ENCODE measurements at places on chromosomes 3 and 15.

DNA sequence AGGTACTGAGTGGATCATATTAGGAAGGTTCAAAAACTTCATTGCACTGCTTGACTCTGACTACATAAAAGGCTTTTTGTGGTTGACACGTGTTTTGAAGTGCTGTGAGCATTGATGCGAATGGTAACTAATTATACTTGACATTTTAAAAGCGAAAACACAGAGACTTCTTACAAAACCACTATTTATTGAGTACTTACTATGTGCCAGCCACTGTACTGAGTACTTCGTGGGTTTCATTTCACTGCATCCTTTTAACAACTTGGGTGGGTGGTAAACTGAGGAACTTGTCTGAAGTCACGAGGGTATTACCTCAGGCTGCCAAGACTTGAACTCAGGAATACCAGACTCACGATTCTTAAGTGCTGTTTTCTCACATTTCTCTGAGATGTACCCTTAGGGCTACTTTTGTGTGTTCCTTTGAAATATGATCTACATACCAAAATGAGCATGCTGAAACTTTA is 45.3 kb upstream of the PPP4R2 start:
- DNase-seq: no peak

- peak; percentile 66 for DNase-seq
Measured at GRCh38 chr3:169863458-169863899, 6.3 kb downstream of the LRRC31 start.

DNA sequence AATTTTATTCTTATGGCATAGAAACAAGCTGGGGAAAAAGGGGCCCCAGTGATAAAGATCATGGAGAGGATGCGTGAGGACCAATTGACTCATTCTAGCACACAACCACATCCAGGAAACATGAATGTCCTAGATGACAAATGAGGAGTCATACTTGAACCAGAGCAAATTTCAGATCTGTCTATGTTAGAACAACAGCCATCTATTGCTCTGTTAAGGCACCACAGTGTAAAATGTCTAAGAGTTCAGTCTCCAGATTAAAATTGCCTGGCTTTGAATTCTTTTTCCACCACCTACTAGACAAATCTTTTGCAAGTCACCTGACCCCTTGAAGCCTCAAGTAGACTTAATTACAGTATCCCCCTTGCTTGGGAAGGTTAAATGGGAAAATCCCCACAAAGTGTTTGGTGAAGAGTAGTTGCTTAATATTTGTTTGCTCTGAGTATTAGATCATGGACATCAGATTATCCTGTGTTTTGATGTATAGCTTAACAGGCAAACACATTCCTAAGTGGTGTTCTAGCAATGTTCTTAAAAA is 258.7 kb upstream of the TGFBR2 start:
- peak; percentile 46 for DNase-seq

DNA sequence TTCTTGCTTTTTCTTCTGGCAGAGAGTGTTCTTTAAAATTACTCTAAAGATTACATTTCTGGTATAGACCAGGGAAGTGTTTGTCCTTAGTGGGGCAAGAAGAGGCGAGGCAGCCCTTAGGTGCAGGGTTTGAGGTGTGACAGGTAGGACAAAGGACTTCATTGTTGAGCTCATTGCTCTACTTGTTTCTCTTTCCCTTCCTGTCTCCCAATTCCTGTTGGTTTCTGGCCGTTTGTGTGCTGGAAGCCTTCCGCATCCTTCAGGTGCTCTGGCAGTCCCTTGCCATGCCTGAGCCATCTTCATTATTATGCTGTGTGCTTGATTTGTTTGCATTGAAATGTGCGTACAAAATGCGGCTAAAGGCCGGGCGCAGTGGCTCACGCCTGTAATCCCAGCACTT is 85.1 kb downstream of the CCK start:
- DNase-seq: no peak

DNA sequence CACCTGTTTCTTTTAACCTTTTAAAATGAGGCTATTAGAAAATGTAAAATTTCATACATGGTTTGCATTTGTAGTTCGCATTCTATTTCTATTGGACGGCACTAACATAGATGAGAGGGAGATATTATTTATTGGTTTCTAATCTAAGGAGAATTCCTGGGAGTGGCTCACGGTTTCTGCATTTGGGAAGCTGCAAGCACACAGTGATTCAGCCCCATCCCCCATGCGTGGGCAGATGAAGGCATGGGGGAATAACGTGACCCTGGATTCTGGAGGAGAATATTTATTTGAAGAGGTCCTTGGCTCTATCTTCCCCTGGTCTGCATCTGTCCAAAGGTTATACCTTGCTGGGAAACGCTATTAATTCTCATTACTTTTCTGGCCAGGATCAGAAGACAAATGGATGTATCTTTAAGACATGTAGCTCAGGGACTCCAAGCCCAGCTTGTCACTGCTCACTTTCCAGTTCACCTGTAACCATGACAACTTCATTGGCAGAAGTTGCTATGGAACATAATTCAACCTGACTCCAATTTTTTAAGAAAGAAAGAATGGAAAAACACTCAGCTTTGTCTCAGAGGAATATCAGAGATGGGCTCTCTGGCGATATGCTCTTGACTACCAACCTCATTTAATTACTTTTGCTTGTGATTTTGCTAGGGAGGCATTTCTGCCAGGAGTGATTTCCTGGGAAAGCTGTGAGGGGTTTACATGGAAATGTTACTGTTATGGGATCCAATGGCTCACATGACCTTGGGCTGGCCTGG is 27.2 kb upstream of the POMGNT2 start:
- DNase-seq: no peak

GRCh38 chr3:149368674-149369497 is 8.6 kb downstream of the TM4SF1 start:
- DNase-seq: no peak

- no peak for DNase-seq
Measured at GRCh38 chr3:1421577-1421976, 328.8 kb downstream of the CNTN6 start.

DNA sequence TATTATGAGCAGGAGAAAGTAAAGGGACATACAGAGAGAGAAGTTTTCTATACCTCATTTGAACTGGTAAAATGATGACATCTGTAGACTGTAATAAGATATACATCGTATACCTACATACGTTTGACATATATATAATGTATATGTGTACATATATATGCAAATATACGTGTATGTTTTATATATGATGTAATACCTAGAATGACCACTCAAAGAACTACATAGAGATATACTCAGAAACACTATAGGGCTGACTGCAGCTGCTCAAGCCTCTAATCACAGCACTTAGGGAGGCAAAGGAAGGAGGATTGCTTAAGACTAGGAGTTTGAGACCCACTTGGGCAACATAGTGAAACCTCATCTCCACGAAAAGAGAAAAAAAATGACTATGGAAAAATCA is 48.5 kb upstream of the MCTP2 start:
- no peak for DNase-seq

DNA sequence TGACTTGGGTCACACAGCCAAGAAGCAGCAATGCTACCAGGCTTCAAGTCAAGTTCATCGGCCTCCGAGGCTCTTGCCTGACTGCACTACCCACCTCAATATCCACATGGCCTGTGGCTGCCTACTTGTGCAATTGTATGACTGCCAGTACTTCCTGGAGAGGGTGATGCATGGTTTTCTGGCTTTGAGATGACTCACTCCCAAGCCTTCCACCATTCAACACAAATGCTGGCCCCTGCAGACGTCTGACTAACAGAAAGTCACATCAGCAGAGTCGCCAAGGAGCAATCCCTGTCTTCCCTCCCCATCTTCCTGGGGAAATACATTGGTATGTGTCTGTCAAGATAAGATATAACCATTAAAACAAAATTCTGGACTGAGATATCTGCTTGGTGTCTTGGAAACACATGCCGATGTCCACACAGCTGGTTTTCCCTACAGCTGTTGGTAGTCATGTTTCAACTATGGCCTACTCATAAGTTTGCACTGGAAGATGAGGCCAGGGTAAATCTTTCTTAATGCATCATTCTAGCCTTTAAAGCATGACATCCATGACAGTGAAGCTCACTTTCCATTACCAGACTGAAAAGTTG is 79.6 kb upstream of the SPATA12 start:
- DNase-seq: no peak

DNA sequence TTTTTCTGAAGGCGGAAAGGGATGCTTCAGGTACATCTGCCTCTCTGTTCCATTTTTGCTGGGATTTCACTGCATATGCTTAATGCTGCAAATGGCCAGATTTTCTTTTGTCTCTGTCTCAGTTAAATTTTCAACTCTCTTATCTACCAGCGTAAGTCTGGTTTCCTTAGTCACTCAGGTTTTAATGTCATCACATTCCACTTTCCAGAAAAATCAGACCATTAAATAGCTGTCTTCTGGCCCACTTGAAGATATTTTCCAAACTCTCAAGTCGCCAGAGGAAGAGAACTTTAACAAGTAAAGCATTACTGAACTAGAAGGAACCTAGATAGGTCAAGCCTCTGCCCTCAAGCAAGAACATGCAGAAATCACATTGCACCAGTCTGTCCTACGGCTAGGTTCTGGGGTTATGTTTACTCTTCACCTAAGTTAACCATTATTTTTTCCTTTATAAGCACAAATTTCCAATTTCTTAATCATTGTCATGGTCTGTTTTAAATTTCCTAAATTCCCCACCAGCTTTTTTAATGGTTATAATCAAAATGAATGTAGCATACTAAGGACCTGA is 26.5 kb downstream of the AVEN start:
- no peak for DNase-seq

DNA sequence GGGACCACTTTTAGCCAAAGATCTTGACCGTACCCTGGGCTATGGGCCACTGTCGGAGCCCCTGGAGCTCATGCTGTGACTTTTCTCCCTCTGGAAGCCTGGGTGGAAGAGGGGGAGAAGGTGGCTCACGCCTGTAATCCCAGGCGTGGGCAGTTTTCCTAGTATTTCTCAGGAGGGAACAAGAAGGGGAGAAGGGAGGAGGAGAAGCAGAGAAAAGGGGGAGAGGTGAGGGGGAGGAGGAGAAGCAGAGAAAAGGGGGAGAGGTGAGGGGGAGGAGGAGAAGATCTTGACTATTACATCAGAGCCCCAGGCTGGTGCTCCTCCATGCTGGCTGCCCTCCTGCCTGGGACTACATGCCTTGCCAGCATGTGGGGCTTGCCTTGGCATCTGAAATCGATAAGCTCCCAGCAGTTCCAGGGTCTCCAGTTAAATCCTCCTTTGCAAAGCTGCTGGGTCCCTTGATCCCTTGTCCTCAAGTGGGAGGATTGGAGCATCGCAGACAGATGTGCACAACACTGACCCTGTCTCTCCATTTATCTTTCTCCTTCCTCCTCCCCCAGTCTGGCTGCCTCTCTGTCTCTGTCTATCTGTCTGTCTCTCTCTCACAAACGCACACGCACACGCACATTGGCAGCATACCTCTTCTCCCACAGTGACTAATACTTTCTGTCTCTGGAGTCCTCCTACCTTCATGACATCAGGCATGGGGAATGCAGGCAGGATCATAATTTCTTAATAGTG is 41.6 kb downstream of the MRAS start:
- DNase-seq: no peak

GRCh38 chr3:9180764-9181117 is 68.7 kb downstream of the SRGAP3 start:
- DNase-seq: no peak

DNA sequence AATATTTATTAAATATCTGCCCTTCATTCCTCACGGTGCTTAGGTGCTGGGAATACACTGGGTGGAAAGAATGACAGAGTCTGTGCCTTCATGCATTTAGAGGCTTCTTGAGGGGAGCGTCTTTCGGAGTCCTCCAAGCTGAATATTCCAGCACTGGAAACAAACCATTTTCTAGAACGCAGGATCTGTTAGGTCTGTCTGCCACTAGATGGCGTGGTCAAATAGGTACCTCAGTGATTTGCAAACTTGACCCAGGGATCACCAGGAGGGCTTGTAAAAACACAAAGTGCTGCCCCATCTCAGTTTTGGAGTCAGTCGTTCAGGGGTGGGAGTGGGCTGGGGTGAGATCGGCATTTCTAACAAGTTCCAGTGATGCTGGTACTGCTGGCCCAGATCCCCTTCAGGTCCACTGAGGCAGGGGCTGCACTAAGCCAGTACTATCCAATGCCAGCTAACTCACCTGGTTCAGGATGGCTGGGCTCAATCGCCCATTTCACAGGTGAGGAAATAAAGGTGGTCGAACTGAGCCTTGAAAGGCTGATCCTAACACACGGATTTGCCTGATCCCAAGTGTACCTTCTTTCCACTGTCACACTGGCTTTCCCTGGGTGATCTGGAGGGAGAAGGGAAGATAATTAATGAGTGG is 14.8 kb downstream of the ARNT2 start:
- DNase-seq: no peak

DNA sequence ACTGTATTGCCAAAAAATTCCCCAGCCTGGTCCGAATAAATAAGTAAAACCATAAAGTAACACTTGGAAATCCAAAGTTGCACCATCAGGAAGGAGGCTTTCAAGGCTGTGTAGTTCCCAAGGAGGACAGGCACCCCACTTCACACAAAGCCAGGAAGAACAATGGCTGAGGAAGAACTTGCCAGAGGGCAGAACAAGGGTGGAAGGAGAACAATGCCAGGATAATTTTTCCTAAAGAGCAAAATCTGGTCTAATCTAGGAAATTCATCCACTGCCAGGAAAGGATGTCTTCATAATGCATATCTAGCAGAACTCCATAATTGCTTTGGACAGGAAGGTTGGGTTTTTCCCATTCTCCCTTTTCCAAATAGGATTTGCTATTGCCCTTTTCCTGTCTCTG is 15.7 kb upstream of the ARID3B start:
- DNase-seq: no peak

GRCh38 chr3:182808041-182808770 is 14.9 kb downstream of the ATP11B start:
- no peak for DNase-seq

DNA sequence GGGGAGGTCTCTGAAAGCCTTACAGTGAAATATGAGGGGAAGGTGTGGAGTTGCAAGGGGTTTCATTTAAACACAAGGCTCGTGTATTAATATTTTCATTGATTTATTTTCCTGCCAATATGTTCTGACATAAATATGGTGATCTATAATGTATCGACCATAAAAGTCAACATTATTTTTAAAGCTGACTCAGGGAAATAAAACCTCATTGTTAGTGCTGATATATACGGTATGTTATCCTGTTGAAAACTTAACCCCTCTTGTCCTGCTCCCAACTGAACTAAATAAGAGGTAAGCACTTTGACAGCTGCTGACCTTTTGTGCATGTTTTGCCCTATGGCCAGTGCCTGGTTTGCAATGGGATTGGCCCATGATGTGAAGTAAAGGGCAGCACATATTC is 47.9 kb downstream of the MFSD1 start:
- no peak for DNase-seq
